ENCODE measurements at places on chromosomes 3 and 15.

GRCh38 chr15:47470983-47471382, 246.3 kb upstream of the SEMA6D start:
- no peak for DNase-seq

- DNase-seq, result no peak
Measured at GRCh38 chr3:28678086-28678485, 329.5 kb upstream of the AZI2 start.

GRCh38 chr3:184645336-184645735, 66.5 kb downstream of the MAGEF1 start:
- no peak for DNase-seq

DNA sequence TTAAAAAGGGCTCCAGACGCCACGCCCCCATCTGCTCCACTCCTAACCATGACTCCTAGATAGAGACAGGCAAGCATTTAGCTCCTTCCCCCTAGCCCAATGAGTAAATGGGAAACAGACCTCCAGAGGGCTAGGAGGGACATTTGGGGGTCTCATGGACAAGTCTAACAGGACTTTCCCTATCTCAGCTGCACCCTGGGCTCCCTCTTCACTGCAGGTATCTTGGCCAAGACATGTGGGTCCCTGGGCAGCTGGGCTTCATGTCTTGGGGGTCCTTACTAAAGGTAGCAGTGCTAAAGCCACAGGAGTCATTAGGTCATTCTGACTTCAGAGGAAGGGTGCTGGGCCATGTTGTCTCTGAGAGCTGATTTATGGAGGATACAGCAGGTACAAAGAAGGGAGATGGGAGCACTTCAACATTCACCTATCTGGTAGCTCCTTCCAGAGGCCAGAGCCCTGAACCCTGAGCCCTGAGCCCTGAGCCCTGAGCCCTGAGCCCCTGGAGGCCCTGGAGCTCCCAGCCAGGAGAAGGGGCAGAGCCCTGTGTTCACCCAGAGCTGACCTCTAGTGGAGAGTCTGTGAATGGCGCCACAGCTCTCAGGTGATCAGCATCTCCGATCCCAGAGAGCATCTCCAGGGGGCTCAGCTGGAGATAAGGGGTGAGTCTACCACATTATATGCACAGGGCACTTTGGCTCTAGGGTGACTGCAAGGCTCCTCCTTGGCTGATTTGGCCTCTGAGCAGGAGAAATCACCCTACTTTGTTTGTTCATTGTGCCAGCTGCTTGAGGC, 40.1 kb upstream of the EPHB1 start:
- no peak for DNase-seq

DNA sequence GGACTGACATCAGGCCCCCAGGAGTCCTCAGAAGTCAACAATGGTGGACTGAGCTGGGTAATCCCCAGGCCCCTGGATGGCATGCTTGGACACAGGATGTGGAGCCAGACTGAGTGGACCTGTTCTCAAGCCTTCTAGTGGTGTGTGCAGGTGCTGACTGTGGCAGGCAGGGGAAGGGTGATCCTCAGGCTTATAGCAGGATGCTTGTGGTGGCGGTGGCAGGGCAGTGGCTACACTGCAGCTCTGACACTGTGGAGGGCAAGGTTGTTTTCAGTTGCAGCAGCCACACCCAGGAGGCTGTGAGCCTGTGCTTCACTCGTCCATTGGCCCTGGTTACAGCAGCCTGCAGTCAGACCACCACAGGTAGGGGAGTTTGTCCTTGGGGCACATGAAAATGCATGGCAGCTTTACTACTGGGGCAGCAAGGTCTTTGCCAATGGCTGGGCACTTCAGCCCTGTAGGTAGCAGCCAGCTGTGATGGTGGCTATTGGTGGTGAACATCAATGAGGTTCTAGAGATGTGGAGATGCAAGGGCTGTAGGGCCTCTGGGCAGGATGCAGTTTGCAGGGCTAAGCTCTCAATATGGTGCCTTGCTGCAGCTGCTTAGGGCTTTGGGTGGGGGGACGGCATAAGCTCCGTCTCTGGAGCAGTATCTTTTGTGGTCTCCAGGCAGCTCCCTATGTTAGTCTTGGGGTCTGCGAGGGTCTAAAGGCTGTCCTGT, 17.5 kb upstream of the MYO5A start:
- DNase-seq, result no peak

DNA sequence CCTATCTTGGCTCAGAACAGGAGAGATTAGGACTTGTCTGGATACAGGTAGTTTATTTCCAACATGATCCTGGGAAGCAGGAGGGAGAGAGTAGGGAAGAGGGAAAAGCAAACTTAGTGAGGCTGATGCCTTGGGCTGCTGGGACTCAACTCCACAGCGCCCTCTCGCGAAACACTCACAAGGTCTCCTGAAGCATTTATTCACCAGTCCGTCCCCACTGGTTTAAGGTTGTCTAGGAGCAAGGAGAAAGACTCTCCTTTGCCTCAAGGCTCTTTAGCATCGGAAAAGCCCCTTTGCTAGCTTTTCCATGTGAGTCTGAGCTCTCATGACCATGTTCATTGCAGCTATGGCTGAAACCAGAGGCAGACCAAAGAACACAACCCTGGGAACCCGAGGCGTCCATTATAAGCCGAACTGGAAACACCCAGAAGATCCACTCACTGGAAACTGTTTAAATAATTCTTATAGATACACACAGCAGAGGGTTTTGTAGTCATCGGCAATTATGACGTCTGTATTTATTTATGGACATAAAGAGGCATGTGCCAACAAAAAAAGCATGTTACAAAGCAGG, 244.5 kb downstream of the CD47 start:
- no peak for DNase-seq

DNA sequence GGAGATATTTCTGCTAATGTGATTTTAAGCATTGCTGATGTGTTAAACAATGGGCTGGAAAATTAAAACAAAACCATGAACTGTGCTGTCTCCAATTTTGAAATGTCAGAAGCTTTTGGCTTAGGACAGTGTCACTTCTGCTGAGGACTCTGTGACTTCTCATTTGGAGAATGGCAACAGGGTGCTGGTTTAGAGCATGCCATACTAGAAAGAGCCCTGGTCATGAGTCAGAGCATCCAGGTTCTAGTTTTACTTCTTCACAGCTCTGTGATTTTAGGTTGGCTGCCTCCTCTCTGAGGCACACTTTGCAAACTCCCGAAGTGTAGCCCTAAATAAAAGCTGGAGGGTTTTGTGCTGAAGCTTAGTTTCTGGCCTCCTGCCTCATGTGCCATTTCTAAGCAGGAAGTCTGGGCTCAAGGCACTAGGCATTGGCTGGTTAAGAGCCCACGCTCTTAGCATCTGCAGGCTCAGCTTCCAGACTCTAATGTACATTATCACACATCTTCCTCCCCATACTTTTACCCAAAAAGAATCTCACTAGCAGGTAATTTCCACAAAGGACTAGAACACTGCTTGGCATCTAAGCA, 193.8 kb downstream of the CNTN3 start:
- no peak for DNase-seq

DNA sequence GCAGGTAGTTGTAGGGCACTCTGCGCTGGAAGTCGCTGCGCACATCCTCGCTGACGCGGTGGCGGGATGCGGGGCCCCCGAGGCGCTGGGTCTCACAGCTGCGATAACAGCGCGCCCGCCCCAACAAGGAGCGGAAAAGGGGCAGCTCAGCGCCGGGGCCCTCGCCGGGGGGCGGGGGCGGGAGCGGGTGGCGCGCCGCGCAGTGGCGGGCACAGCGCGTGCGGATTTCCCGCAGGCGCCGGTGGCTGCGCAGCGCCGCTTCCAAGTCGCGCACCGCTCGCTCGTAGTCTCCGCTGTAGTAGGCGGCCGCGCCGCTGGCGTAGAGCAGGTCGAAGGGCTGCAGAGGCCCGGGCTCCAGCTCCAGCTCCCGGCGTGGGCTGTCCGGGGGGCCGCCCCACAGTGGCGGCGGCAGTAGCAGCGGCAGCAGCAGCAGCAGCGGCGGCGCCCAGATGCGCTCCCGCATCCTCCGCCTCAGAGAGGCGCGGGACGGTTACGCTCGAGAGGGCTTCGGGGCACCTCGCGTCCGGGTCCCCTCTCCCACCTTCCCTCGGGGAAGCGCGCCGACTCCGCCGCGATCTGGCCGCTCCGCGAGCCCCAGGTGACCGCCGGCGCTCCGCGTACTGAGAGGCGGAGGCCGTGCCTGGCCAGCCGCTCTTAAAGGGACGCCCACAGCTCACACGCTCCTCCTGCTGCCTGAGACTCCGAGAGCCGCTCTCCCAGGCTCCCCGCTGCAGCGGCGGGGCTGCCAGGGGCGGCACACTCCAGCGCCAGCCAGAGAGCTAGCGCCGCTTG, at the start of gene P3H2:
Gene P3H2, minus strand, starts transcription at position 629 of the 792 bp plus-strand sequence. Its CDS starts 166 bp downstream, at position 463.
- no peak for DNase-seq

DNA sequence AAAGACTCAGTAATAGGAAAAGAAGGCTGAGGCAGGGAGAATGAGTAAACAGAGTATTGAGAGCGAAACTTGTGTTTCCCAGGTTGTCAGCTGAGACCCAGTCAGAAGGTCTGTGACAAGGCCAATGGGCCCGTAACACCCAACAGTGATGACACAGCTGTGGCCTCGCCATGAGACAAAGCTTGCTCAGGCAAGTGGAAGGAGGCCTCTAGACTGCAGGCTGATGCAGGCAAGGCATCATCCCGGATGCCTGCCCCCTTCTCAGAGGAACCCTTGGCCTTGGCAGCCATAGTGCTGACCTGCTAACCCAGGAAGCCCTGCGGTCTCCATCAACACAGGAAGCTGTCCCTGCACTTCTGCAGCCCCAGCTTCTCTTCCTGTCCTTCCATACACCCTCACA, 15.4 kb downstream of the RAB6B start:
- no peak for DNase-seq

DNA sequence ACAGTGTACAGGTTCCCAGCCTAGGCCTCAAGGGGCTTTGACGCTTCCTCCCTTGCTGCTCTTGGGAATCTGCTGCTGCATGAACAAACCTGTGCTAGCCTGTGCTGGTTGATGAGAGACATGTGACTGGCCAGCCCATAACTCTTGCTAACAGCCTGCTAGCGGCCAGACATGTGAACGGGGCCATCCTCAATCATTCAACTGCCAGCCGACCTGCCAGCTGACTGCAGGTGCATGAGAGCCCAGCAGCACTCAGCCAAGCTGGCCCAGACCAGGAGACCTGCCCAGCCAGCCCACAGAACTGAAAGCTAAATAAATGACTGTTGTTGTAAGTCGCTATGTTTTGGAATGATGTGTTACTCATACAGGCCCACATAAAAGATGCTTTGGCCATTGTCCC, 82.4 kb upstream of the DLG1 start:
- DNase-seq, result no peak

DNA sequence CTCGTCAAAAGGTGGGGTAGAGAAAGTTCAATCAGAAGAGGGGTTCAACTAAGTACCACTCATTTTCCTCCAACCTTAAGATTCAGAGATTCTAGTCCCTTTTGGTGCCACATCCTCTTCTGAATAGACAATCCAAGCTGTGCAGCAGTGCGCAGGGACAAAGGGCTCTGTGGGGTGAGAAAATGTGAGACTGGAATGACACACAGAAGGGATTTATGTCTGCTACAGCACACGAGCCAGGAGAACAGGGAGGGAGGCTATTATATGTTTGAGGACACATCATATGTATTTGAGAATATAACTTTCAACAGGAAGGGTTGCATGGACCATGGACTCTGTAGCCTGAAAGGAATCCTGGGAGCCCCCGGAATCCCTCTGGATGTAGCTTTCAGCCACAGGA, 33.0 kb downstream of the LSM3 start:
- DNase-seq, result no peak

GRCh38 chr15:78193731-78194567, 40.4 kb downstream of the ACSBG1 start:
- no peak for DNase-seq
